HCT116 (cell line): ENCODE measurements at places on chromosomes 4 and X. TPM values are rescaled to one million over a fixed set of nuclear protein-coding genes. Genes with fewer than 3 reads are reported as not detected.

Gene TMSB15A
- total RNA-seq = 17.0 TPM

Gene ADH4
- total RNA-seq = 0.25 TPM

Gene HNRNPH2
- 49.8 TPM for total RNA-seq

Gene MTNR1A
- total RNA-seq = 0.84 TPM

Gene SPANXD
- not detected for total RNA-seq

Gene SPIN2A
- 0.54 TPM for total RNA-seq

Gene TBC1D1
- 82.7 TPM for total RNA-seq

Gene ZNF630
- not detected for total RNA-seq

Gene BMP15
- total RNA-seq = not detected

Gene PDE5A
- total RNA-seq = 5.0 TPM

DNA sequence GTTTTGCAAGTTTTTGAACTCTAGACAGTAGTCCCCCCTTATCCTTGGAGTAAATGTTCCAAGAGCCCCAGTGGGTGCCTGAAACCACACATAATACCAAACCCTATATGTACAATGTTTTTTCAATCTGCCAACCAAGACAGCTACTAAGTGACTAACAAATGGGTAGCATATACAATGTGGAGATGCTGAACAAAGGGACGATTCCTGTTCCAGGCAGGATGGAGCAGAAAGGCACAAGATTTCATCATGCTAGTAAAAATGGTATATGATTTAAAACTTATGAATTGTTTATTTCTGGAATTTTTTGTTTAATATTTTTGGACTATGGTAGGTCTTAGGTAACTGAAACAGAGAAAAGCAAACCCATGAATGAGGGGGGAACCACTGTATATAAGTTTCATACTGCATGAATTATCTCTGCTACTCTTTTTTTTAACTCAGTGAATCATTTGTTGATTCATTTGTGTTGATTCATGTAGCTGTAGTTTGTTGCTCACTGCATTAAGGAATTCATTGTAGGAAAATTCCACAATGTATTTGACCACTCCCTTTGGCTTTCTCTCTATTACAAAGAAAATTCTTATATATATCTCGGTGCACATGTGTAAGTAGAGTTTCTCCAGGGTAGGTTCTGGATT is 21.9 kb upstream of the ANXA3 start:
- H3K27me3 ChIP-seq = no peaks in the 10 kb centered on the region
- H3K4me3 ChIP-seq = no peak overlapping the region
- peak overlapping the region; percentile 31; the same call in 1 of the 2 replicates for H3K27ac ChIP-seq
- no peaks in the 10 kb centered on the region; the same call in 1 of the 2 replicates for H3K36me3 ChIP-seq
- DNase-seq = no peak

- H3K27me3 ChIP-seq = no peaks in the 10 kb centered on the region
- no peak overlapping the region for H3K4me3 ChIP-seq
- no peak overlapping the region for H3K27ac ChIP-seq
- H3K36me3 ChIP-seq = no peaks in the 10 kb centered on the region
- no peaks in the 10 kb centered on the region for H3K4me1 ChIP-seq
These were observed 98.3 kb downstream of the HMX1 start for GRCh38 chr4:8773124-8773931.

DNA sequence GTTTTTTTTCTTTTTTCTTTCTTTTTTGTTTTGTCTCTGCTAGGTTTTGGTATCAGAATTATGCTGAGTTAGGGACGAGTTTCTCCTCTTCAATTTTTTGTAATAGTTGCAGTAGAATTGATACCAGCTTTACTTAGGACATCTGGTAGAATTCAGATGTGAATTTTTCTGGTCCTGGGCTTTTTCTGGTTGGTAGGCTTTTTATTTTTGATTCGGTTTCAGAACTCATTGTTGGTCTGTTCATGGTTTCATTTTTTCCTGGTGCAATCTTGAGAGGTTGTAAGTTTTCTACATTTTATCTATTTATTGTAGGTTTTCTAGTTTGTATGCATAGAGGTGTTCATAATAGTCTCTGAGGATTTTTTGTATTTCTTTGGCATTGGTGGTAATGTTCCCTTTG is 498.1 kb upstream of the CPEB2 start:
- H3K4me3 ChIP-seq = no peak overlapping the region
- DNase-seq = no peak
- no peaks in the 10 kb centered on the region for H3K4me1 ChIP-seq
- no peak overlapping the region for H3K27ac ChIP-seq

GRCh38 chr4:13640149-13640940 is 12.8 kb upstream of the BOD1L1 start:
- H3K27ac ChIP-seq = no peak overlapping the region
- DNase-seq = no peak
- H3K27me3 ChIP-seq = no peaks in the 10 kb centered on the region; the same call in 1 of the 2 replicates
- peak overlapping the region; percentile 14; the same call in 1 of the 2 replicates for H3K4me3 ChIP-seq
- no peaks in the 10 kb centered on the region for H3K36me3 ChIP-seq

- no peaks in the 10 kb centered on the region for H3K36me3 ChIP-seq
- no peak overlapping the region for H3K27ac ChIP-seq
- no peak overlapping the region for H3K4me3 ChIP-seq
- H3K27me3 ChIP-seq = no peaks in the 10 kb centered on the region
- H3K4me1 ChIP-seq = no peaks in the 10 kb centered on the region
These were observed 196.2 kb upstream of the TENT5D start for GRCh38 chrX:80223982-80224579.

- H3K36me3 ChIP-seq = no peaks in the 10 kb centered on the region
- H3K4me3 ChIP-seq = no peak overlapping the region
- no peak overlapping the region for H3K27ac ChIP-seq
- peaks cover 21% of the 10 kb centered on the region; the same call in 1 of the 2 replicates for H3K27me3 ChIP-seq
- H3K4me1 ChIP-seq = no peaks in the 10 kb centered on the region
These were observed 253.8 kb downstream of the QDPR start for GRCh38 chr4:17258106-17258505.

GRCh38 chr4:7766086-7766485 is 173.6 kb downstream of the AFAP1 start:
- H3K36me3 ChIP-seq = peaks cover 2% of the 10 kb centered on the region; the same call in 1 of the 2 replicates
- H3K4me1 ChIP-seq = peaks cover 4% of the 10 kb centered on the region; the same call in 1 of the 2 replicates
- H3K27ac ChIP-seq = no peak overlapping the region
- no peak for DNase-seq

- no peaks in the 10 kb centered on the region for H3K4me1 ChIP-seq
- no peak overlapping the region for H3K27ac ChIP-seq
- DNase-seq = no peak
- H3K36me3 ChIP-seq = no peaks in the 10 kb centered on the region
These were observed 66.9 kb downstream of the PSAPL1 start for GRCh38 chr4:7367864-7368277.
